ENCODE measurements at places on chromosomes 3 and 15.

DNA sequence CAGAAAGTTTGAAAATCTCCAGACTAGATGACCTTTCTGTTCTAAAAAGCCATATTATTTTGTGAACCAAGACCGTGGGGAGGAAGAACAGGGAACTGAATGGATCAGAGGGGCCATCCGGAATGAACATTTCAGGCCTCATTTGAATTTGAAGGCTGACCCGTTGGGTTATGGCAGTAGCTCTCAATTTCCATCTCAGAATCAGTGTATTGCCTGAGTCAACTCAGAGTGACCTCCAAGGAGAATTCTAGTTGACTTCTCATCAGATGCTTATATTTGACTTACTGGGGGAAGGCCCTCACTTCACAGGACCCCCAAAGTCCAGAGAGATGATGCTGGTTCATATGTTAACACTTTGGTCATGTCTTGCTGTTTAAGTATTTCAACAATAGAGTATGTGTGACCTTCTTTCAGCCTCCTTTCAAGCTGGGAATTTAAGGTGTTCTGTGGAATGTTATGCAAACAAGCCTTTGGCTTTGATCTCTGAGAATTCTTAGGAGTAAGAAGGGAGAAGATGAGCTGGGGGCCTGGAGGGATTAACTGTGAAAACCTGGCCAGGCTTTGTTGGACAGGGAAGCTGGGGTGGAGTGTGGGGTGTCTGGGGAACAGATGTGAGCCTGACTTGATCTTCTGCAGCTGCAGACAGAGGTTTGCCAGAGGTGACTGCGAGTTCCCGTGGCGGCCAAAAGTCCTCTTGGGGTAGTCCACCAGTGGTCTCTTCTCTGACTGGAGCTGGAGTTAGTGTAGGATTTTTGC lies 111.2 kb upstream of the RGMA start:
- H3K36me3 ChIP-seq, result no peaks in the 10 kb centered on the region
- no peaks in the 10 kb centered on the region for H3K27me3 ChIP-seq
- H3K4me3 ChIP-seq, result no peak overlapping the region
- DNase-seq, result no peak
- H3K27ac ChIP-seq, result no peak overlapping the region

- no peak for DNase-seq
- H3K27me3 ChIP-seq, result no peaks in the 10 kb centered on the region
- no peak overlapping the region for H3K4me3 ChIP-seq
- H3K4me1 ChIP-seq, result no peaks in the 10 kb centered on the region
- H3K27ac ChIP-seq, result no peak overlapping the region
These were observed 452.1 kb upstream of the RASGRP1 start for GRCh38 chr15:39016706-39017105.

- no peak for DNase-seq
- H3K27ac ChIP-seq, result no peak overlapping the region
- no peak overlapping the region for H3K4me3 ChIP-seq
- H3K4me1 ChIP-seq, result peaks cover 29% of the 10 kb centered on the region
These were observed 43.7 kb downstream of the CTDSPL start for GRCh38 chr3:37905346-37905745.

DNA sequence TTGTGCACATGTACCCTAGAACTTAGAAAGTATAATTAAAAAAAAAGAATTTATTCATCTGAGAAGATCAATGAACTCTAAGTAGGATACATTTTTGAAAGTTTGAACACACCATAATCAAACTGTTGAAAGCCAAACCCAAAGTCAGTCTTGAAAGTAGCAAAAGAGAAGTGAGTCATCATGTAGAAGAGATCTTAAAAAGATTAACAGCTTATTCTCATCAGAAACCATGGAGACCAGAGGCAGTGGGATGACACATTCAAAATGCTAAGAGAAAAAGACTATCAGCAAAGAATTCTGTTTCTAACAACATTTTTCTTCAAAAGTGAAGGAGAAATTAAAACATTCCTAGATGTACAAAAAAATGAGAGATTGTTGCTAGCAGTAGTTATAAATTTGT lies 60.7 kb downstream of the TIMP4 start:
- peaks cover 2% of the 10 kb centered on the region for H3K36me3 ChIP-seq
- no peak overlapping the region for H3K27ac ChIP-seq
- no peak overlapping the region for H3K4me3 ChIP-seq
- peaks cover 5% of the 10 kb centered on the region for H3K27me3 ChIP-seq
- H3K4me1 ChIP-seq, result no peaks in the 10 kb centered on the region
- no peak for DNase-seq

GRCh38 chr3:31728403-31728802 lies 195.7 kb downstream of the STT3B start:
- peak overlapping the region; percentile 45 for H3K27ac ChIP-seq
- no peaks in the 10 kb centered on the region for H3K36me3 ChIP-seq
- peaks cover 56% of the 10 kb centered on the region for H3K4me1 ChIP-seq
- no peak for DNase-seq

DNA sequence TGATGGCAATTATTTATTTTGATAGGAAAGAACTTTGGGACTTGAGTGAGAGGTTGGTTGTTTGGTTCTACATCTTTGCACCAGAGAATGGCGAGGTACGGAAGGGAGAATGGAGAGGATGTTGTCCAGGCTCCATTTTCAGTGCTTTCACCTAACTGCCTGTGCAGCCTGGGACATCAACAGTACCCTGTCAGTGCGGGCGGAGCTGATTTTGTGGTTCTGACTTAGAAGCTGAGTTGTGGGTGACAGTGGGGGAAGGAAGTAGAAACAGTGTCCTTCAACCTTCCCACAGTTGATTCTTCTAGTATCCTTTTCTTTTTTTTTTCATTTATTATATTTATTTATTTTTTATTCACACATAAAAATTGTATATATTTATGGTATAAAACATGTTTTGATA lies 95.3 kb downstream of the TIGIT start:
- no peaks in the 10 kb centered on the region for H3K27me3 ChIP-seq
- DNase-seq, result no peak
- peaks cover 2% of the 10 kb centered on the region for H3K4me1 ChIP-seq
- H3K36me3 ChIP-seq, result no peaks in the 10 kb centered on the region

- H3K36me3 ChIP-seq, result no peaks in the 10 kb centered on the region
- no peaks in the 10 kb centered on the region for H3K27me3 ChIP-seq
These were observed 13.9 kb downstream of the PLXND1 start for GRCh38 chr3:129592381-129593131.

DNA sequence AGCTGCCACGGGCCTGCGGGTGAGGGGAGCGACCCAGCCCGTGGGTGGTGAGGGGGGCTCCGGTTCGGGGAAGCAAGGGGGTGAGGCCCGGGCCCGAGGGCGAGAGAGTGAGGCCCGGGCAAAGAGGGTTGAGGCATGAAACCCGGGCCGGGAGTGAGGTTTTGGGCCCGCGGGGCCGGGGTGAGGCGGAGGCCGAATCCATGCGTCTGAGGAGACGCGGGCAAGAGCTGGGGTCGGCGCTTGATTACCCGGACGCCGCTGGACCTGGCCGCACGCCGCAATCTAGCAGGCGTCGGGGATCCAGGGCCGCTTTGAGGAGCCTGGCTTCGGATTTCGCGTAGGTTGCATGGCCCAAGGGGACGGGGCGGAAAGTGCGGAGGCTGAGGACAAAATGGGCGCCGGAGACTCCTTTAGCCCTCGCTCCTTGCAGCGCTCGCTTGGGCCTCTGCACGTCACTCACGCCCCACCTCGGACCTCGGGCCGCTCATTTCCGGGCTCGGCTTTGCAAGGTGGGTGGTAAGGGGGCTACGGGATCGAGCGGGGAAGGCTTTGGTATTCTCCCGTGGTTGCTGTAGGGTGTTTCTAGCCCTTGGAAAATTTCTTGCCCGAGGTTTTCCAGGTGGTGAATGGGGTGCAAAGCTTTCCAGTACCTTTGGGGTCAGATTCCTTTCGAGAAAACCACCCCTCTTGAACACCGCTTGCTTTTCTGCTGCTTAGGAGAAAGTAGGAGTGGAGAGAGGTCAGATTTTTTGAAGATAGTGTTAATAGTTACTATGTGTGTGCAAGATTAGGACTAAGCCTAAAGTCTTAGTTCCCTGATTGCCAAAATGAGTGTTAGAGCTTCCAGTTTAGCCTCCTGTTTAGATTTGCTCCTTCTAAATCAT lies 827 bp downstream of the SLC25A36 start:
- peak overlapping the region; percentile 86 for H3K4me3 ChIP-seq
- peak overlapping the region; percentile 100 for H3K27ac ChIP-seq
- H3K36me3 ChIP-seq, result peaks cover 8% of the 10 kb centered on the region

GRCh38 chr3:178950676-178951075 lies 120.9 kb downstream of the ZMAT3 start:
- peaks cover 3% of the 10 kb centered on the region for H3K36me3 ChIP-seq
- H3K27me3 ChIP-seq, result no peaks in the 10 kb centered on the region
- DNase-seq, result no peak
- H3K27ac ChIP-seq, result no peak overlapping the region
- H3K4me3 ChIP-seq, result no peak overlapping the region

- no peak overlapping the region for H3K4me3 ChIP-seq
- DNase-seq, result no peak
- no peak overlapping the region for H3K27ac ChIP-seq
- H3K36me3 ChIP-seq, result no peaks in the 10 kb centered on the region
- H3K4me1 ChIP-seq, result peaks cover 14% of the 10 kb centered on the region
- H3K27me3 ChIP-seq, result no peaks in the 10 kb centered on the region
These were observed 61.0 kb downstream of the IQSEC1 start for GRCh38 chr3:13012221-13012691.

GRCh38 chr15:32959077-32959476 lies 235.4 kb downstream of the FMN1 start:
- DNase-seq, result no peak
- H3K4me1 ChIP-seq, result peaks cover 1% of the 10 kb centered on the region
- H3K36me3 ChIP-seq, result no peaks in the 10 kb centered on the region
- no peaks in the 10 kb centered on the region for H3K27me3 ChIP-seq
- H3K4me3 ChIP-seq, result no peak overlapping the region
- H3K27ac ChIP-seq, result no peak overlapping the region

- peaks cover 9% of the 10 kb centered on the region for H3K4me1 ChIP-seq
- H3K36me3 ChIP-seq, result peaks cover 27% of the 10 kb centered on the region
- H3K27me3 ChIP-seq, result no peaks in the 10 kb centered on the region
- no peak for DNase-seq
- no peak overlapping the region for H3K27ac ChIP-seq
- no peak overlapping the region for H3K4me3 ChIP-seq
These were observed 17.0 kb downstream of the APH1B start for GRCh38 chr15:63294359-63294758.

DNA sequence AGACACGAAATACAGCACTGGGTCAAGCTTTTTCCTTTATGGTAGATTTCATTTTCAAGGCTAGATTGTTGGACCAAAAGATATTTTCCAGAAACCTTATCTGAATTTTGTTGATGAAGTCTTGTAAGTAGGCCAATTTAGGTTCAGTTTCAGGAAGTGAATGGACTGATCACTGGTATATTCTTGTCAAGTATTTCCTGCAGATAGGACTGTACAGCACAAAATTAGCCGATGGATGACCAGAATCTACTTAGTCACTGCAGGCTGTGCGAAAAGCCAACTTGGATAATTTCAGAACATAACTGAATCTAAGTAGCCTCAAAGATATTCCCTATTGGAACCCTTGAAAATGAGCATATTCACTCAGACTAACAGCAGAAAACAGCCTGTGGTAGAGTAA lies 206.5 kb downstream of the NR1D2 start:
- H3K4me1 ChIP-seq, result peaks cover 61% of the 10 kb centered on the region
- no peaks in the 10 kb centered on the region for H3K36me3 ChIP-seq
- H3K4me3 ChIP-seq, result no peak overlapping the region
- H3K27me3 ChIP-seq, result peaks cover 3% of the 10 kb centered on the region
- H3K27ac ChIP-seq, result peak overlapping the region; percentile 94
- DNase-seq, result no peak

All from mesothelial cell of epicardium (in vitro differentiated cells).